Activated CD8-positive, alpha-beta memory T cell treated with anti-CD3 and anti-CD28 coated beads, Interleukin-2, amount 50 U/mL, for 4 hours (primary cell): ENCODE measurements at places on chromosomes 6 and 20.

DNA sequence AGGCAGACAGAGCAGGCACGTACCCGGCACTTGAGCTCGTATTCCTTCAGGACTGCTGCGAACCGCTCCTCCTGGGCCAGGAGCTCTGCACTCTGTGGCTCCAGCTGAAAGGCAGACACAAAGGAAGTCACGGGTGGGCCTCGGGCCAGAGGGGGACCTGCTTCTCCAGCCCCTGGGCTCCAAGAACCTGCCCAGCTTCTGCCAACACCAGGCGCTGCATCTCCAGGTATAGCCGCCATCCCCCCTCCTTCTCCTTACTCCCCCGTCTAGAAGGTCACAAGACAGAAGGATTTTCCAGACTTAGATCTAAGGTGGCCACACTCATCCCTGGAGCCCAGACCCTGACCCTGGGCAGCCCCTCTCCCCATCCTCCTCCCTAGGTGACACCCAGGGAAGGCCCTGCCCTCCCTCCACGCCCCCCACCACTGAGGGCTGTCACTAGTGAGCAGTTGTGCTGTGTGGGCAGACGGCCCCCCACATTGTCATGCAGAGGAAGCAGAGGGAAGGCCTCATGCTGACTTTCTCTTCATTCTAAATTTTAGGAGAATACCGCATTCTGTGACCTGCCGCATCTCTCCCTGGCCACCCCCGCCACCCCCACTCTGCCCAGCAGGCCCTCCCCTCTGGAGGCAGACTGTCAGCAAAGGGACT lies 81.9 kb downstream of the GINS1 start:
- DNase-seq = no peak

DNA sequence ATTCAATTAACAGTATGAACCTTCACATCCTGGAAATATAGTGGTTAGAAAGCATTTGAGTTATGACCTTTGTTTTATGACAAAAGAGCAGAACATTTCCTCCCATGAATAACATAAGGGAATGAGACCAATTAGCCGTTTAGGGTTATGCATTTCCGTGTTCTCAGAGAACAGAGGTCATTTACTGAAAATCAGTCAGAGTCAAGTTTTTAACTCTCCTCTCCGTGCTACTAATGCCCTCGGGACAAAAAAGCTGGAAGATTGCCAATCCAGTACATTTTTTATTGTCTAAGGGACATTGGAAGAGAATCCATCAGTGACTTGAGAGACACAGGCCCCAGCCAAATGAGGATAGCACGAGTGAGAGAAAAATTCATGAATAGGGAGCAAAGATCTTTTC lies 632.7 kb downstream of the RFPL4B start:
- no peak for DNase-seq

- DNase-seq = peak; percentile 36
Measured at GRCh38 chr6:27838945-27839625, 73.1 kb downstream of the OR2B2 start.

DNA sequence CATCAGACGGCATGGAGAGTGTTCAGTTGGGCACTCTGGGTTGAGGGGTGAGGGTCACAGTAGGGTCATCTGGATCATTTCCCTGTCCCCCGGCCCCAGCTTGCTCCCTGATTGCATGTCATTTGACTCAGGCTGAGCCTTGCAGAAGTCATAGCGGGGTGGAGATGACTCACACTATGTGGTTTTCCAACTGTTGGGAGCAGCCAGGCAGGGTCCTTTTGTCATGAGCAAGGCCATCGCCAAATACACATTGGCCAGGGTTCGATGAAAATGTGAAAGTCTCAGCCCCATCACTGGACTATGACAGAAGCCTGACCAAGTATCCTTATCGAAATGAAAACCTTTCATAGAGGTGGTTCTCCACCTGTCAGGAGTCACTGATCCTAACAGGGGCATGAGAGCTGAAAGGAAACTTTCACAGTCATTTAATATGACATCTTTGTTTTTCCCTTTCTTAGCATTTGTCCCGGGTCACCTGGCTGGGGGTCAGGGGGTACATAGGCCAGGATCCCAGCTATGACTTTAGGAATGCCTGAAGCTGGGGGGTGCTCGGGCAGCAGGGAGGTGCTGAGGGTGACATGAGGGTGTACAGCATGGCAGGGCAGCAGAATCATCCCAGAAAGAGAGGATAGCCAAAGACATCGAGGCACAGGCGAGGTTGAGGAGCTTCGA lies 70.2 kb upstream of the CD93 start:
- no peak for DNase-seq

GRCh38 chr6:24918641-24919055 lies 17.1 kb downstream of the RIPOR2 start:
- DNase-seq = no peak

- no peak for DNase-seq
Measured at GRCh38 chr6:29147074-29147473, 23.6 kb upstream of the OR2J2 start.

- no peak for DNase-seq
Measured at GRCh38 chr6:101980924-101981323, 587.4 kb downstream of the GRIK2 start.

GRCh38 chr20:14055127-14055742 lies 59.9 kb downstream of the MACROD2 start:
- no peak for DNase-seq

GRCh38 chr6:108797951-108798669 lies 50.1 kb upstream of the ARMC2 start:
- DNase-seq = no peak

DNA sequence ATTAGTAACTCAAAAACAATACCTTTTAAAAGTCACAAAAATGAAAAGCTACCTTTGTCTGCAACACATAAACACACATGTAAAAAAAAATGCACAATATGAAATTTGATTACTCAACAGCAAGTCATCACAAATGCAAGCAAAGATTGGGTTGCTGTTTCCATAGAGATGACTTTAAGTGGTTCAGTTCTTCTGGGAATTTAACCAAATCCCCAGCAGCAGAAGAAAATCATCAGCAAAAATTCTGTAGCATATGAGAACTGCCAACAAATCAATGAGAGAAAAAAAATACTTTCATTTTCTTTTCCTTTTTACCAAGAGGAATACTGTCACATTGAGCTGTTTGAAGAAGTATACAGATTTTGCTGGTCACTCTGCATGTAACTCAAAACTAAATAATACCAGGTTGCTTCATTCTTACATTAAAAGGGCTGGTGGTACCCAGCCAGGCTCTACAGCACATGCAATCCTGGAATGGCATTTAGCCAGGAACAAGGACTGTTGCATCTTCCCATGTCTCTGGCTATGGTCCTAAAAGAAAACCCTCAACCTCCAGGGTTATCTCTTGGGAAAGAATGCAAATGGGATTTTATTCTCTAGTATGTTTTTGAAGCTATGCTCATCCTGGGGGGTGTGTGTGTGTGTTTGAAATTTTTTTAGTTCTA lies 158.3 kb downstream of the OPRM1 start:
- no peak for DNase-seq

- DNase-seq = no peak
Measured at GRCh38 chr6:127641905-127642304, 64.9 kb downstream of the C6orf58 start.

DNA sequence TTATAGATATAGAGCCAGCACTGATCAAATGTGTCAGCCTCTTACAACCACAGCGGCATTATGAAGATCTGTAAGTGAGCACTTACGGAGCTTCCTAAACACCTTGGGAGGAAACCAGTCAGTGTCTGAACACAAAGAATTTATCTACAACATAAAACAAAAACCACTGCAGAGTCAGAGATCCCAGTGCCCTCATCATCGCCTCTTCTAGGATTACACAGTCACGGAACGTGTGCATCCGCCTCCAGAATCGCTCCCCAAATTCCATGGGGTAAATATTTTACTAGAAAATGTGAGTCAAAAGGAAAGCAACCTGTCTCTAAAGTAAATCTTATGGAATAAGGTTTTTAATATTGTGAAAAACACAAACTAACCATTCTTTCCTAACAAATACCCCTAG lies 243.6 kb downstream of the PACRG start:
- no peak for DNase-seq

DNA sequence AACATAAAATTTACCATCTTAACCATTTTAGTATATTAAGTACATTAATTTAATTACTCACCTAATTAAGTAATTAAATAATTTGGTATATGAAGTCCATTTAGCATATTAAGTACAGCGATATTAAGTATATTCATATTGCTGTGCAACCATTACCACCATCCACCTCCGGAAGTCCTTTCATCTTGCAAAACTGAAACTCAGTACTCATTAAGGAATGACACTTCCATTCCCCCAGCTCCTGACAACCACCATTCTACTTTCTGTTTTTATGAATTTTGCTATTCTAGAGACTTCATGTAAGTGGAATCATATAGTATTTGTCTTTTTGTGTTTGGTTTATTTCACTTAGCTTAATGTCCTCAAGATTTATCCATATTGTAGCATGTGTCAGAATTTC lies 61.1 kb upstream of the GTSF1L start:
- no peak for DNase-seq

DNA sequence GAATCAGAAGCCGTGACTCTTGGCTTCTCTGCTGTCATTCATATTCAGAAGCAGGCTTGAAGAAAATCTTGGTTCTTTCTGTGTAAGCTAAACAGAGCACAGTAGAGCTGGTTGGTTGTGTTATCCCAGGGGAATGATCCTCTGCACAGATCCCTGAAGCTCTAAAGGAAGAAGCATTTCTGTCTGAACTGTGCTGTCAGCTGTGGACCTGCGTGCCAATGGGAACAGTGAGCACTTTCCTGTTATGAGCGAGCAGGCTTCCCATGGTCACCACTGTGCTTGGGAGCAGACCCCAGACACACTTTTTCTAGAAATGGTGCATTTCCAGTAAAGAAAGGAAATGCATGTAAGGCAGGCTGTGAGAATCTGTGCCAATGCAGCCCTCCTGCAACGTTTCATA lies 490.2 kb downstream of the EPM2A start:
- DNase-seq = no peak

- DNase-seq = no peak
Measured at GRCh38 chr20:4805663-4806449, 84.1 kb downstream of the PRND start.

DNA sequence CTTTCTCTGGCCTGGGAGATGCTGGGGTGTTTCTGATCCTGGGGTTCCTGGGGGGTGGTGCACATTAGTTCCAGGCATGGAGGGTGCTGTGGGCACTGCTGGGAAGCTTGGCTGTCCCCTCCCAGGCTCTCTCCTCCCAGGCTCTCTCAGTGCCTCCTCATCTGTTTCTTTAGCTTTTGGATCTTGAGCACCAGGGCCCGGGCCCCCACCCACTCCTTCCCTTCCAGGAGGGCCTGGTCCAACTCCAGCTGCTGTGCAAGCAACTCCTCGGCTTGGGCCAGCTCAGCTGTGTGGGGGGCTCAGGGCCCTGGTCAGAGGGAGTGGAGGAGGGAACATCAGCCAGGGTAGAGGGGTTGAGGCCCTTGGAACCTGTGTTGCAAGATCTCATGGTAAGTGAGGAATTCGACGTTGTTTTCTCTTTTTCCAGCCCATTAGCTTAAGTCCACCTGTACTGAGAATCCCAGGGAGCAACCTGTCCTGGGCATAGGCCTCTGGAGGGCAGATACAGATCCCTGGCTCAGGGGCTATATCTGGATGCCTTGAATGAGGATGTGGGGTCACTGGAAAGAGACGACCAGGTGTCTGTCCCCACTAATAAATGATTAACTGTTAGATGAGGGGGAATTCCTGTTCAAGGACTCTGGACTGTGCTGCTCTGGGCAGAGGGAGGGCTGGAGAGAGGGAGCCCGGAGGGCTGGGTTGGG lies 34.5 kb upstream of the HLA-A start:
- no peak for DNase-seq
